ENCODE measurements at places on chromosomes 6 and 20.

DNA sequence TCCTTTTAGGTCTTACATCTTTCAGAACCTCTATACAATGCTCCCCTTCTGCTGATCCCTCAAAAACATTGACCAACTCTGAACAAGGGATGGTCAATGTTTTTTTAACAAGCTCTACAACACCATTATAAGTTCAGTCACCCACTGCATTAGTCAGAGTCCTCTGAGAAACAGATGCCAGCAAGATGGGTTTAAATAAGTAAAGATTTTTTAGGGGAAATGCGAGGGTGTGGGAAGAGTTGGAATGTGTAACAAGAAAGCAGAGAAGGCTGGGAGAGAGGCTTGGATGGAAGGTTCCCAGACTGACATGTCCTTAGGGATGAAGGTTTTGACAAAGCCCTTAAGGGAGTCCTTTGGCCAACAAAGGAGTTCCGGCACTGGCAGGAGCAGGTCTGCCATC, 478.3 kb downstream of the FRK start:
- no peak for DNase-seq

- DNase-seq = no peak
Measured at GRCh38 chr6:111758608-111759329, 114.5 kb downstream of the FYN start.

- DNase-seq = no peak
Measured at GRCh38 chr20:33650111-33650752, 11.9 kb upstream of the C20orf144 start.

- no peak for DNase-seq
Measured at GRCh38 chr6:73045609-73046008, 179.7 kb downstream of the KHDC1L start.

DNA sequence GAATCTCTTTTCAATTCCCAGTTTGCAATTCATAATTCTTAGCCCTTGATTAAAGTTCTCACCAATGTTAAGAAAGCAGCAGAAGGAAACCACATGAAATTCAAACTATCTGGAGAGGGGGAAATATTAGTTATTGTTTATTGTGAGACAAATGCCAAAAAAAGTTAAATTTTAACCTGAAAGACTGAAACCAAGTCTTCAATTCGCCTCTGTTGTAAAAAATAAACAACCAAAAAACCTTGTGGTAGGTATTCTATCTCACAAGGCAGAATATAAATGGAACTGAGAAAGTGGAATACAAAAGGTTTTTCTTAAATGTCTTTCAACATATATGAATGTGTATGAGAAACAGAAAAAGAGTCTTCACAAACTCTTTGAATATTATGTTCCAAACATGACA, 24.8 kb downstream of the TMX4 start:
- DNase-seq = no peak

- peak; percentile 23 for DNase-seq
Measured at GRCh38 chr6:149560736-149561135, 5.4 kb upstream of the GINM1 start.

DNA sequence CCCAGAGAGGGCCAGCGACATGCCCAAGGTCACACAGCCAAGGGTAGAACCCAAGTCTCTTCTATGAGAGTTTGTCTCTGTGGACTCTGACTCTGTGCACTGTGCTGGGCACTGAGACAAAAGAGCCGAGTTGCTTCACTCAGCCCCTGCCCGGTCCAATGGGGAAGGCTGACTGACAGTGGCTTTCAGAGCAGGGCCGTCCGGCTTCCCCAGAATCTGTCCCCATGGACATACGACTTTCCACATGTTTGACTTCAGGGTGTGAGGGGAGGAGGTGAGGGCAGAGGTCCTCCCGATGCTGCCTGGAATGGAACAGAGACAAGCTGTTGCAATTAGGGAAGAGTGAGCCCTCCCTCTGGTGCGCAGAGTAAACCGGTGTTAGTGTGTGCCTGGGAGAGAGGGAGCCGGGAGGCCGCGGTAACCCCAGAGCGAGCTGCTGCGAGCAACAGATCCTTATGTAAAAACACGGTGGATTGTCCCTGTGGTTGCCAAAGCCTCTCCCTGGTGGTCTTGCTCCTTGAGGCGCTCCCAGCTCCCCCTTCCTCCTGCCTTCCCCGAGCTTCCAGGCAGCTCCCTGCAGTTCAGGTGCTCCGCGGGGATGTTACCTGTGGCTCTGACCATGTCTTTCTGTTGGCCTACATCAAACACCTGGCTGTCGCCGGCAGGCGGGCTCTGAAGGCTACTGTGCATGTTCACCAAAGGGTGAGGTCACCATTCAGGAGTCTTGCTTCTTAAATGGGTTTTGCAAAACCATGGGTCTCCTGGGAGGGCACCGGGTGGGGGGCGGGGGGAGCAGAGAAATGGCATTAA, 672 bp downstream of the SIRPA start:
- peak; percentile 44 for DNase-seq

GRCh38 chr6:57305107-57305506, 12.3 kb upstream of the PRIM2 start:
- DNase-seq = no peak

DNA sequence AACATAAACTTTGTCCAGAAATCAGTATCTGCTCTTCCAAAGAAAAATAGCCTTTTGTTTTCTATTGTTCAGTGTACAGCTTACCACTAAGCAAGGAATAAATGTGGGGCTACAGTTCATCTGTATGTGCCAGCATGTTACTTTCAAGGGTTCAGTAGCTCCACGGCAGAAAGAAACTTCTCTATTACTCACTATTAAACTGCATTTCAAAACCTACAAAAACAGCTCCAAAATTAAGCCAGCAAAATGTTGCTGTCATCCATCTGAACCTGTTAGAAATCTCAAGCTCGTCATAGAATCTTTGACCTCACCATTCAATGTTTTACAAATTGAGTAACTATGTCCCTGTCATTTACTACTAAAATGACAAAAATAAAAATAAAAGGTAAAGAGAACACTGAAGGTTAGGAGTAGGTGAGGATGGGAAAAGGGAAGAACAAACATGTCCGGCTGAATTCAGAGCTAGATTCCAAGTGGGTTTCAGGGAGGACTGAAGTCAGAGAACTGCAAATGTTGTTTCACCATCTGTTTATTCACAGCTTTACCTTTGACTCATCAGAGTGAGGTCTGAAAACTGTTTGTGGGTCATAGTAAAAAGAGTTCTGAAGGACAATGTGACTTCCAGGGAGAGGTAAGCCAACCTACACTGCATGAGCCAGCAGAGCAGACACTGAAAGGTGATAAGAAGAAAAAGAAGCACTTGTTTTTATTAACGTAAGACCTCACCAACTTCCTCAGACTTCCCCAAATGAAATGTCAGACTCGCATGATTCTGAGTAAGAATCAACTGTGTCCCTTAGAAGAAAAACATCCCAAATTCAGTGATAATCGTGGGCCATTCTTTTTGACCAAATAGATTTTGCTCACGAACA, 62.0 kb downstream of the ATXN1 start:
- no peak for DNase-seq

GRCh38 chr20:63831646-63831992, 555 bp upstream of the ZBTB46 start:
- DNase-seq = no peak

- no peak for DNase-seq
Measured at GRCh38 chr6:4920914-4921410, 82.9 kb downstream of the RPP40 start.
